ENCODE measurements at places on chromosomes 6 and 20. TPM values are rescaled to one million over a fixed set of nuclear protein-coding genes. Genes with fewer than 3 reads are reported as not detected.

GRCh38 chr20:37976887-37977286 is 56.4 kb downstream of the TTI1 start:
- no peak overlapping the region for H3K4me3 ChIP-seq
- DNase-seq: no peak
- H3K4me1 ChIP-seq: no peaks in the 10 kb centered on the region

SIGLEC1 gene
- total RNA-seq: not detected

- peak overlapping the region; percentile 27 for H3K27ac ChIP-seq
- no peaks in the 10 kb centered on the region for H3K27me3 ChIP-seq
- 0 out of 2 replicates have a peak overlapping the region, but pooled peaks have one; percentile 27 for H3K4me3 ChIP-seq
- H3K36me3 ChIP-seq: no peaks in the 10 kb centered on the region
Measured at GRCh38 chr6:27608916-27609883, 136.3 kb upstream of the ZNF184 start.

ZBTB12 gene
- total RNA-seq: 2.0 TPM

PNLDC1 gene
- total RNA-seq: not detected

MYBL2 gene
- 8.1 TPM for total RNA-seq

DNA sequence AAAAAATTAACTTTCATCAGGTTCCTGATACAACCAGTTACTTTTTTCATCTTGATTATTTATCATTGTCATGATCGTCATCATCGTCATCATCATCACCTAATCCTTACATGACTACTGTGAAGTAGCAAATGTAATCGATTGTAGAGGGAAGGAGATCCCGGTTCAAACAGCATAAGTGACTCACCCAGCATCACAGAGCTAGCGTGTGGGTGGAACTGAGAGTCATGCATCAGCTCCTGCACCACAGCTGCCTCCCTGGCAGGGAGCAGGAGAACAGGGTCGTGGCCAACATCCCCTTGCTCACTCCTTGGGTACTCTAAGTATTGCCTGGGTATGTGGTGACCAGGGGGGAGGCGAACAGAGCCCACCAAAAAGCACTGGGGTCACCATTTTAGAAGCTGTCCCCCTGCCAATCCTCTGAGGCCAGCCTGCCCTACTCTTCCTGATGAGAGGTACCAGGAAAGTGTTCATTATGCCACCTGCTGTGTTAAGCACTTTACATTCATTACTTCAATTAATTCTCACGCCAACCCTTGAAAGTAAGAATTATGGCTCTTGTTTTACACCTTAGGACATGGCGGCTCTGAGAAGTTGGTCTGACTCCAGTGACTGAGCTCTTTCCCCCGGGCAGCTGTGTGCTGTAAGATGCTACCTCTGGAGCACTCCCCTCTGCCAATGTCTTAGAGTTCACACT is 425.2 kb downstream of the CD83 start:
- H3K4me3 ChIP-seq: no peak overlapping the region
- H3K27me3 ChIP-seq: no peaks in the 10 kb centered on the region
- H3K4me1 ChIP-seq: peaks cover 9% of the 10 kb centered on the region
- no peaks in the 10 kb centered on the region for H3K36me3 ChIP-seq
- no peak overlapping the region for H3K27ac ChIP-seq

DNA sequence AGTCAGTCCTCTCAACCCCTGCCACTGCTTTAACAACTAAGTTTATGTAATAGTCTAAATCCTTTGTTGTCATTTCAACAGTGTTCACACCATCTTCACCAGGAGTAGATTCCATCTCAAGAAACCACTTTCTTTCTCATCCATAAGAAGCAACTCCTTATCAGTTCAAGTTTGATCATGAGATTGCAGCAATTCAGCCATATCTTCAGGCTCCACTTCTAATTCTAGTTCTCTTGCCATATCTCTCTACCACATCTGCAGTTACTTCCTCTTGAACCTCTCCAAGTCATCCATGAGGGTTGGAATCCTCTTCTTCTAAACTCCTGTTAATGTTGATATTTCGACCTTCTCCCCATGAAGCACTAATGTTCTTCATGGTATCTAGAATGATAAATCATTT is 57.9 kb upstream of the FOXO3 start:
- H3K27ac ChIP-seq: no peak overlapping the region
- H3K36me3 ChIP-seq: no peaks in the 10 kb centered on the region
- no peak for DNase-seq
- H3K4me1 ChIP-seq: no peaks in the 10 kb centered on the region
- no peak overlapping the region for H3K4me3 ChIP-seq
- H3K27me3 ChIP-seq: no peaks in the 10 kb centered on the region

BFSP1 gene
- total RNA-seq: 0.32 TPM

- no peaks in the 10 kb centered on the region for H3K36me3 ChIP-seq
- H3K27ac ChIP-seq: no peak overlapping the region
- no peak overlapping the region for H3K4me3 ChIP-seq
- peaks cover 15% of the 10 kb centered on the region for H3K4me1 ChIP-seq
- H3K27me3 ChIP-seq: no peaks in the 10 kb centered on the region
- DNase-seq: peak; percentile 47
Measured at GRCh38 chr6:159180001-159180400, 10.8 kb downstream of the FNDC1 start.

DNA sequence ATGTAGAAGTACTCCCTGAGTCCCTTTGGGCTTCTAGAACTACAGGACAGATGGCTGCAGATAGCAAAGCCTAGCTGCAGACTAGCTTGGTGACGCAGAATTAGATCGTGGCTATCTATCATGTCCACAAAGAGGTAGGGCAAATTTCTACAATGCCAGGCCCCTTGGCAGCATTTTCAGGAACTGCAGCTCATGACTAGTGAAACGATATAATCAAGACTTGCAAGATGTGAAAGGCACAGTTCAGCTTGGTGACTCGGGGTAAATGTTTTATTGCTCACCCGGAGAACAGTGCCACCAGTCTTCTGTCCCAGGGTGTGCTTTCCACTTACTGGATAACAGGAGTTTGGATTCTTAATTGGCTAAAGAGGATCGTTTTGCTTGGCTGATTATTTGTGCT is 108.7 kb upstream of the LY86 start:
- DNase-seq: no peak
- H3K4me1 ChIP-seq: no peaks in the 10 kb centered on the region
- no peaks in the 10 kb centered on the region for H3K27me3 ChIP-seq
- H3K27ac ChIP-seq: no peak overlapping the region

DST gene
- 411 TPM for total RNA-seq

BCL2L1 gene
- 83.8 TPM for total RNA-seq

DNA sequence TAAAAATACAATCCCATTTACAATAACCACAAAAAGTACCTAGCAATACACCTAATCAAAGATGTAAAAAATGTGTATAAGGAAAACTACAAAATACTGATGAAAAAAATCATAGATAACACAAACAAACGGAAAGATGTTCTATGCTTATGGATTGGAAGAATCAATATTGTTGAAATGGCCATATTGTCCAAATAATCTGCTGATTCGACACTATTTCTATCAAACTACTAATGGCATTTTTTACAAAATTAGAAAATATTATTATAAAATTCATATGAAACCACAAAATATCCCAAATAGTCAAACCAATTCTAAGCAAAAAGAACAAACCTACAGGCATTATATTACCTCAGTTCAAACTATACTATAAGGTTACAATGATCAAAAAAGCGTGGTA is 978.3 kb upstream of the MAP3K7 start:
- no peak overlapping the region for H3K4me3 ChIP-seq
- H3K36me3 ChIP-seq: no peaks in the 10 kb centered on the region
- no peaks in the 10 kb centered on the region for H3K4me1 ChIP-seq
- no peak overlapping the region for H3K27ac ChIP-seq
- no peak for DNase-seq
- no peaks in the 10 kb centered on the region for H3K27me3 ChIP-seq

GRCh38 chr6:151381722-151382121 is 9.6 kb downstream of the ZBTB2 start:
- peaks cover 7% of the 10 kb centered on the region for H3K4me1 ChIP-seq
- no peak overlapping the region for H3K4me3 ChIP-seq
- no peak for DNase-seq
- no peak overlapping the region for H3K27ac ChIP-seq

DNA sequence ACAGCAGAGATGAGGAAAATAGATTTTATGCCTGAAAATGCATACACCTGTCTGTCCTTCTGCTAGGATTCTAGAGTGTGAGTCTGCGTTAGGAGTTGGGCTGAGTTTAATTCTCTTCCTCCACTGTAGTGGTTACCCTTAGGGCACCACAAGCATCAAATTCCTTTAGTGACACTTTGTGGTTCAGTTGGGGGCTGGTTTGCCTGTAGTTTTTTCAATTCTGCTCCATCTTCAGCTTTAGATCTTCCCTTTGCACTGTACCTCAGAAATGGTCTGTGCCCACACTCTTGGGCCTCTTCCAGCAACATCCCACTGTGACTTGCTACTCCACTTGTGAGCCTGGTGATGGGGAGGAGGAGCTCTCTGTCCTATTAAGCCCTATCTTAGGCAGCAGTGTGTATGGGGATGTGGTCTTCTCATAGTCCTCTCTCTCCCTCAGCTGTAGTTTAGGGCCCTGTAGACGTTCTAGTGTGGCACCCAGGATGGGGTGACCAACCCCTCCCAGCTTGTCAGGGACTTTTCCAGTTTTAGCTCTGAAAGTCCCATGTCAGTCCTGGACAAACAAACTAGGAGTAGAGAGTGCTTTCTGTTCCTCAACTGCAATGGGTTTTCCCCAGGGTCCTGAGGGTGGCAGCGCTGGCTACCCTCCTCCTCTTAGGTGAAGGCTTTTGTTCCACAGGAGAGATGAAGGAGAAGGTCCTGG is 19.7 kb upstream of the OGFRL1 start:
- H3K27ac ChIP-seq: no peak overlapping the region
- H3K27me3 ChIP-seq: no peaks in the 10 kb centered on the region
- H3K4me1 ChIP-seq: no peaks in the 10 kb centered on the region
- DNase-seq: no peak
- no peak overlapping the region for H3K4me3 ChIP-seq

ARHGAP40 gene
- total RNA-seq: not detected

DNA sequence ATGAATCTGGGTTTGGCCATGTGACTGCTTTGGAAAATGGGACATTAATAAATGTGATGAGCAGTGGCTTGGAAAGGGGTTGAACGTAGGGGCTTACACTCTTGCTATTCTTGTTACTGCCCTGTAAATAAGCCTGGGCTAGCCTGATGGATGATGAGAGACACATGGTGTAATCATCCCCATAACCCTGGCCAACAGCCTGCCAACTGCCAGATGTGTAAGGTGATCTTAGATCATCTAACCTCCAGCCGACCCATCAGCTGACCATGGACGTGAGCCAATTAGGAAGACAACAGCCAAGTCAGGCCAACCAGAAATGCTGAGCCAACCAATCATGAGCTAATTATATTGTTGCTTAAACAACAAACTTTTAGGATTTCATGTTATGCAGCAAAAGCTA is 25.2 kb downstream of the FBXO30 start:
- no peaks in the 10 kb centered on the region for H3K27me3 ChIP-seq
- no peaks in the 10 kb centered on the region for H3K4me1 ChIP-seq
- no peak overlapping the region for H3K27ac ChIP-seq
- H3K36me3 ChIP-seq: peaks cover 3% of the 10 kb centered on the region
- DNase-seq: no peak

DNA sequence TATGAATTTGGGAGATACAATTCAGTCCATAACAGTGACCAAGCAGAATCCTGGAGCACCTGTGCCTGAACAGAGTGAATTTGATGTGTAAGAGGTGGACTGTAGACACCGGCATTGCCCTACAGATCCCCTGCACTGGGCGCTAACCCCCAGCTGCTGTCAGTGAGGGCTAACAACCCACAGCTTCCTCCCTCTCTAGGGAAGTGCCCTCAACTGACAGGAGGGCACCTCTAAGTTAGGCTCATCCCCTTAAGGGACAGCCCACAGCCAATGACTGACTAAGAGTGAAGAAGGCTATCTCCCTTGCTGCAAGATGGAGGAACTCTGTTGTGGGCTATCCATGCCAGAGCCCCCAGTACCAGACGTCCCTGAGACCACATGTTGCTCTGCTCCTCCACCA is 15.3 kb upstream of the BPIFB1 start:
- H3K36me3 ChIP-seq: no peaks in the 10 kb centered on the region
- no peak overlapping the region for H3K27ac ChIP-seq
- no peak overlapping the region for H3K4me3 ChIP-seq
- H3K4me1 ChIP-seq: peaks cover 7% of the 10 kb centered on the region
- DNase-seq: no peak

GMPR gene
- total RNA-seq: 2.2 TPM

- H3K27ac ChIP-seq: no peak overlapping the region
- H3K27me3 ChIP-seq: 0 out of 2 replicates have a peak, but pooled peaks cover 6% of the 10 kb centered on the region
- H3K36me3 ChIP-seq: no peaks in the 10 kb centered on the region
- no peaks in the 10 kb centered on the region for H3K4me1 ChIP-seq
- H3K4me3 ChIP-seq: no peak overlapping the region
Measured at GRCh38 chr20:23774081-23774480, 23.3 kb upstream of the CST1 start.

- H3K27ac ChIP-seq: peak overlapping the region; percentile 70
- H3K36me3 ChIP-seq: no peaks in the 10 kb centered on the region
- H3K4me1 ChIP-seq: peaks cover 18% of the 10 kb centered on the region
- no peaks in the 10 kb centered on the region for H3K27me3 ChIP-seq
Measured at GRCh38 chr20:17895641-17896171, 72.9 kb downstream of the SNX5 start.

DNA sequence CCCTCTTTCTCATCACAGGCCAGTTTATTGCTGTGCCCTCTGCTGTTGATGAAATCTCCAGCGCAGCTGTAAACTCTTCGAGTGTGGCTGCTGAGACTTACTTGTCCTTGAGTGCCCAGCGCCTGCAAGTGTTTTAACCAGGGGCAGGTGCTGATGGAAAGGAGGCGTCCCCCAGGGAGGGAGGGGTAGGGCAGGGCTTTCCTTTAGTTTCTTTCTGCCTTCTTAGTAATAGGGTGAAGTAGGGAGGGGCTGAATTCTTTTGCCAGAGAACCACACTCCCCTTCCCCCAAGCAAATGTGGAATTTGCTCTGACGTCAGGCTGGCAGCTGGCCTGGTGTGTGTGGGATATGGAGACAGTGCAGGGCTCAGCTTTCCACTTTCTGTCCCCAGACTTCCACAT is 61.2 kb downstream of the IGF2R start:
- H3K4me3 ChIP-seq: peak overlapping the region; percentile 16
- peak; percentile 88 for DNase-seq
- H3K27me3 ChIP-seq: no peaks in the 10 kb centered on the region
- peaks cover 18% of the 10 kb centered on the region for H3K4me1 ChIP-seq

GPR63 gene
- total RNA-seq: 0.11 TPM

DNA sequence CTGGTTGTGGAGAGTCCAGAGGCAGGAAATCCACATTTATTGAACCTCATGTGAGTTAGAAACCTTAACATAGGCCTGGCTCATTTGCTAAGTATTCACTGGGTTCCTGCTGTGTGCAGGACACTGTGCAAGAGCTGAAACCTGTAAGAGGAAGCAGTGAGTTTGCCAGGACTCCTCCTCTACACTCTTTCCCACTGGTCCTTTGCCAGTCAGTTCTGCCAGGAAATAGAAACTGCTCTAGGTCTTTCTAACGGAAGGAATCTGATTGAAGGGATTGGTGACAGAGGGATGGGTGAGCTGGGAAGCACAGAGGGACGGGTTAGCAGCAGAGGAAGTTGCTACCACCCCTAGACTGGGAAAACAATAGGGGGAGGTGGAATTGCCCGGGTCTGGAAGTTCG is 234.2 kb upstream of the ECI2 start:
- no peaks in the 10 kb centered on the region for H3K27me3 ChIP-seq
- H3K4me1 ChIP-seq: peaks cover 42% of the 10 kb centered on the region
- no peaks in the 10 kb centered on the region for H3K36me3 ChIP-seq

GRCh38 chr20:46040902-46041535 is 12.0 kb downstream of the SLC12A5 start:
- no peaks in the 10 kb centered on the region for H3K36me3 ChIP-seq
- no peaks in the 10 kb centered on the region for H3K4me1 ChIP-seq
- peak; percentile 50 for DNase-seq
- H3K4me3 ChIP-seq: no peak overlapping the region
- no peak overlapping the region for H3K27ac ChIP-seq

GRCh38 chr20:61719691-61720347 is 345.9 kb downstream of the TAF4 start:
- 0 out of 2 replicates have a peak, but pooled peaks cover 8% of the 10 kb centered on the region for H3K27me3 ChIP-seq
- DNase-seq: no peak
- no peaks in the 10 kb centered on the region for H3K36me3 ChIP-seq
- H3K27ac ChIP-seq: no peak overlapping the region

Measured in GM23248 (cell line).